Cortex of kidney (tissue), 1 donor: ENCODE measurements at places on chromosomes 13 and 19.

DNA sequence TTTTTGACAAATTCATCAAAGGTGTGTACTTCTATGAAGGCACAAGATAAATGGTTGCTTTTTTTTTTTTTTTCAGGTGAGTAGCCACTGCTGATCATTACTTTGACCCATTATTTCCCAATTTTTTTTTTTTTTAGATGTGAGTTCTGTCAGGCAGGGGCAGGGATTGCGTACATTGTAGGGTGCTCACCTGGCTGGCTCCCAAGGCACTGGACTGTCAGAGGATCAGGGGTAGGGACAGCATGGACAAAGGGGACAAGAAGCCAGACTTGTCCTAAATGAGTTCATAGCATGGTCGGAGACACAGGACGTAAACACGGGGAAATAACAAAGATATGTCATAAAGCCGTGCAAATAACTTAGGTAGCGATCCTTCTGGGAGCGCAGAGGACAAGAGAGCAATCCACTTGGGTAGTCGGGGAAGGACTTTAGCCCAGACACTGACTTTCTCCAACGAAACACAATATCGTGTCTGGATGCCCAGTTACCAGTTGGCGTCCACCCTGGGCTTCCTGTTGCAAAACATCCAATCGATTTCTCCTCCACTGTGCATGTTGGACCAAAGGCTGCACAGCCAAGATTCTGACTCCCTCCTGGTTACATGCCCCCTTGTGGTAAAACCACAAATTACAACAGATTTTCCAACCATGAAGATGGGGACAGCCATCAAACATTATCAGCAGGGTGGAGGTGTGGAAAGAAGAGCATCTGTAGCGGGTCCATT is 27.5 kb upstream of the KATNAL1 start:
- no peak for DNase-seq

GRCh38 chr19:10920288-10920655 is 8.2 kb downstream of the YIPF2 start:
- DNase-seq, result no peak

DNA sequence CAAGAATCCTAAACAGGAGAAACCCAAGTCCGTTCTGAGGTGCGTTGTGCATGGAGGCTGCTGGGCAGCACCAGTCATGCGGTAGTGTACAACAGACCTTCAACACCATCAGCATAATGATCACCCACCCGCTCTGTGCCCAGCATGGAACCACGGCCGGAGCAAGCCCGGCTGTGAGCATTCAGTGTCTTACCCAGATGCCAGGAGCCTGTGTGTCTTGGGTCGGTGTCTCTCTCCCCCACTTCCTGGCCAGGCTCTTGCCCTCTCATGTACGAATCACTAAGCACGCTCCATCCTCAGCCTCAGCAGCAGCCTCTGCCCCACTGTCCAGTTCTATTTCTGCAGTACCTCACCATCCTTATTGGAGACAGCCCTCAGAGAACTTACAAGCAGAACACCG is 231.6 kb upstream of the IRS2 start:
- no peak for DNase-seq

GRCh38 chr13:24353736-24354135 is 44.4 kb downstream of the C1QTNF9 start:
- DNase-seq, result no peak

GRCh38 chr19:2186071-2186846 is 22.5 kb downstream of the DOT1L start:
- no peak for DNase-seq

DNA sequence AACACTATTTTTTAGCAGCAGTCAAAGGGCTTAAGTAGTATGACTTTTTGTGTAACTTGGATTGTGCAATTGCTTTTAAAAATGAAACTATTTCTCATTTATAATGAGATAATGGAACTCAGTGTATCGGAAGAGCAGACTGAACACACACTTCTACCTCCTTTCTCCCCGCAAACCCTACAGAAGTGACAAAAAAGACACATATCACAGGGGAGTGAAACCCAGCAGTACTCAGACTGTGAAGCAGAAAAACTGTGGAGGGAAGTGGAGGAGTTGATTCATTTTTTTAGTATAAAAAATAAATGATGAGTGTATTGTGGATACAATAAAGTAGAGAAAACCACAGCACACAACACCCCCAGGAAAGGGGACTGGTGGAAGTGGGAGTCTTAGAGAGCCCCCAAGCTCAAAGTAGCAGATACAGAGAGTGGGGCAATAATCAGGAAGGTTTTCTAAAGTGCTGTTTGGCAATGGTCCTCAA is 9.7 kb downstream of the LPAR6 start:
- DNase-seq, result no peak

DNA sequence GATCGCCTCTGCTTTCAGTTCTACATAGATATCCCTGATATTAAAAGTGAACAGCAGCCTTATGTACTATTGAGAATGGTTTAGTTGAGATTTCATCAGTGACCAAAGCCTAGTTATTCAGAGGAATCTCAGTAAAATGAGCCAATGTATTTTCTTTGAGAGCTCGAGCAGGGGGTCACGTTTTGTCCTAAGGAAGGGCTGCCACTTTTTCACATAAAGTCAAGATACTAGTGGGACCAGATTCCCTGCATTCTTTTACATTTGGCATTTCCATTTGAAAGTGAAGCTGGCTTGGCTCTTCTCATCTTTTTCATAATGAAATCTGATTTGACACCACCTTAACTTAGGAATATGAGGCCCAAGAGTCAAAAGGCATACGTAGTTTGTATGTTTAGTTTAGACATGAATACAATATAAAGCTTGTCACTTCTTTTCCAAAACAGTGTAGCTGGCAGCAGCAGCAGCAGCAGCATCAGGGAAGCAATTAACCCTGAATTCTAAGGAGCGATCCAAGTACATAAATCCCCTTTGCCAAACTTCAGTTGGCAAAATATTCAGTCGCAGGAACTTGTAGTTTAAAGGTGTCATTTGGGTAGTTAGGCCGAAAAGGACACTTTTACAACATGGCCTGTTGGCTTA is 1752.2 kb upstream of the PCDH20 start:
- DNase-seq, result no peak

GRCh38 chr19:18340990-18341868 is 831 bp downstream of the PGPEP1 start:
- no peak for DNase-seq

DNA sequence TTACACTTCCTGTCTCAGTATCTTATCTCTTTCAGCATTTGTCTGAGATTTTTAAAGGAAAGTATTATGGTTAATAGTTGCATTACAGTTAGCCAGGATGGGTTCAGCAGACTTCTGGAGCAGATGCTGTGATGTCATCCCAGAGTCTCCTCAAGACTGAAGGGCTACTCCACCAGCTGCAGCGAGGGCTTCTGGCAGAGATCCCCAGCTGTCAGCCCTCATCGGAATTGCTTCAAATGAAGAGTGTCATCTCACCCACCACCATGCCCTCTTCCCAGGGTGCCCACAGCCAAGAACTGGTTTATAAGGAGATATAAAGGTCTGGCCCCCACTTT is 84.4 kb downstream of the FAM216B start:
- no peak for DNase-seq

- DNase-seq, result no peak
Observed at GRCh38 chr19:12623361-12624031, 12.8 kb downstream of the ZNF791 start.

DNA sequence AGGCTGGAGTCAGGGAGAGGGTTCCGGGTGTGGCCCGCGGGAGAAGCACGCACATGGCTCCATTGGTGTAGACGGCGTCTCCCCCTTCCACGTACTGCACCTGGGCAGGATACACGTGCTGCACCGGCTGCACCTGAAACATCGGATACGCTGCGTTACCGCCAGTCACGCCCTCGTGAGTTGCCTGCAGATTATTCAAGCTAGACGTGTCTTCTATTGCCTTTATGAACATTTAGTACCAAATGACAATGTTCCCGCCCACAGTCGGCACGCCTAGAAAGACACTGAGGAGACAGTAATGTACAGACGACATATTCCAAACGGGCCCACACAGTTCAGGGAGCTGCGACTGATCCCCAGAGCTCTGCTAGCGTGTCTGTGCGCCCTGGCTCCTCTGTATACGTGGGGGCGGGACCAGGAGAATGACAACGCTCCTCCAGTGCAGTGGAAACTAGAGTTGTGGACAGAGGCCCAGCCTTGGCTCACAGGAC is 64.1 kb upstream of the RANBP3 start:
- DNase-seq, result no peak

DNA sequence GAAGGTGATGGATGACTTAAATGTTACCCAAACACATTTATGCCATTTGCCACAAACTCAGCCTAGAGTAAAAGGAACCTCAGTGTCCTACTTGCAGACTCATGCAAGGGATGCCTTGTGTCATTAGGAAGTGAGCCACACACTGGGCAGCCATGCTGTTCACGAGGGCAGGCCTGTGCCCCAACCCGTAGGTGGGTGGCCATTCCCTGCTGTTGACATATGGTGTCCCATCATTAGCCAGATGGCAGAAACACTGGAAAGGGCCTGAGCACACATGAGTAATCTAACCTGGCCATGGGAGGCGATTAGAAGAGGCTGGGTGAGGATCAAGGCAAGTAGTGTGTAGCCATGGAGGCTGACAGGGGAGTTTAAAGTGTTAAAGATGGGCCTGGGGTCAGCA is 9.7 kb upstream of the LRCH1 start:
- DNase-seq, result no peak

- DNase-seq, result no peak
Observed at GRCh38 chr13:110092831-110093247, 214.1 kb downstream of the COL4A1 start.

- DNase-seq, result no peak
Observed at GRCh38 chr13:31000889-31001288, 68.4 kb downstream of the TEX26 start.
